ENCODE measurements at places on chromosomes 11 and 22. TPM values are rescaled to one million over a fixed set of nuclear protein-coding genes. Genes with fewer than 3 reads are reported as not detected.

- no peak for DNase-seq
Observed at GRCh38 chr22:20431511-20432192, 6.0 kb downstream of the SCARF2 start.

- DNase-seq, result no peak
Observed at GRCh38 chr11:45889966-45890365, 4.5 kb downstream of the MAPK8IP1 start.

GRCh38 chr11:19409307-19409706 lies 168.6 kb upstream of the E2F8 start:
- no peak for DNase-seq

DNA sequence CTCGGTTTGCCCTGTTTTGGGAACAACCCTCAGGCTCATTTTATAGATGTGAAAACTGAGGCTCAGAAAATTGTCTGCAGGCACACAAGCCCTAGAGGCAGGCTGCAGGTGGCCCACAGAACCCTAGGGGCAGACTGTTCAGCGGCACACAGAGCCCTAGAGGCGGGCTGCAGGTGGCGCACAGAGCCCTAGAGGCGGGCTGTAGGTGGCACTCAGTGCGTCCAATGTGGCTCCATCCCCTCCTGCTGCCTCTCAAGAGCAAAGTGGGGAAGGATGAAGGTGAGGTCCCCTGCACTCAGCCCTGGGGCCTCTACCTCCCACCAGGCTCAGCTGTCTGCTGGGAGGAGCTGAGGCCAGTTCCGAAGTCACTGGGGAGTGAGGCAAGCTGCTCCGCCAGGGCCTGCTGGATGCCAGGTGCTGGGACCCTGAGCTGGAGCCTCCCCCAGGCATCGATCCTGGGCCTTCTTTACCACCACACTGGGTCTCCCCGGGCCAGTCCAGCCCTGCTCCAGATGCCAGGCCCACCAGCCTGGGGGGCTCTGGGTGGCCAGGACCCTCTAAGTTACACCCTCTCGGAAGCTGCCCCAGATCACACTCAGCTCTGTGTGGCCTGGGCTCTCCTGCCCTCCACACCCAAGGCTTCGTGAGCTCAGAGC lies 2.3 kb downstream of the ACY3 start:
- peak; percentile 38 for DNase-seq

GRCh38 chr11:81253244-81253643 lies 1480.4 kb downstream of the FAM181B start:
- no peak for DNase-seq

DNA sequence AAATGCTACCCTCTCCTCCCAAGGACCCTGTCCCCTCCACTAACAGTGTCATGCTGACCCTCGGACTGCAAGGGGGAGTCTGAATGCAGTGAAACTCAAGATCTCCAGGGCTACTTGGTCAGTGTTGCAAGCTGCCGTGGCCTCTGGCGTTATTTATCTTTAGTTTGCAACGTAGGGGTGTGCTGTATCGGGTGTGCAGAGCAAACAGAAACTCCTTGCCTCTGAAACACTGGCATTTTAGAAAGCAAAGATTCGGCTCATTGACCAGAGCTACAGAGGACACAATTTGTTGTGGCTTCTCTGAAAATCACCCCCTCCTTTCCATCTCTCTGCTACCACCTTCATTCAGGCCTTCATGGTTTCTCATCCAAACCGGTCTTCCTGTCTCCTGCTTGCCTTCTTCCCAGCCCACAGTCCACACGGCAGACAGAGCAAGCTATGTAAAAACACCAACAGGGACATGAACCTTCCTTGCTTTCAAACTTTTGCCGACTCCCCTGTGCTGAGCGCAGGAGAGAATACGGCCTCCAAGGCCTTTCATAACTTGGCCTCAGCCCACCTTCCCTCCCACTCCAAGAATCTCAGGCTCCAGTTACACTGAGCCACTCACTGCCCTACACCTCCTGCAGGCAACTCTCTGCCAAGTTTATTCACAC lies 14.9 kb downstream of the FZD4 start:
- peak; percentile 73 for DNase-seq

DNA sequence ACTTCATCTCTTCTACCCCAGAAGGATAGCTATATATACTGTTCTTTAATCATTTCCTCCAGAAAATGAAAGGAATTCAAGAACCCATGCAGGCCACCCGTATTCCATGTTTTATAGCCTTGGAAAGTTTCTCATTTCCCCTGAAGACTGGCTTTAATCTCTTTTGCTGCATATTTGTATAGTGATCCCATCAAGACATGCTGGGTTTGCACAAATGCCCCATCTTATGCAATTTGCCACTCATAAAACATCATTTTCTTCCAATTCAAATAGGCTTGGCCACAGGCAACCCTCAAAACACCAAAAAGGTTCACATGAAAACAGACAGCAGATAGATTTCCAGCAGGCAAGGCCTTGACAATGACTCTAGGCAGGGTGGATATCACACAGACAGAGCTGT lies 28.3 kb upstream of the APOA1 start:
- DNase-seq, result no peak

Gene GAL3ST1
- 0.17 TPM for total RNA-seq
